Ureter (tissue), 1 donor: ENCODE measurements at places on chromosomes 5 and 9.
A peak's percentile ranks its signal among the peaks of the same experiment; 100 is the strongest.

DNA sequence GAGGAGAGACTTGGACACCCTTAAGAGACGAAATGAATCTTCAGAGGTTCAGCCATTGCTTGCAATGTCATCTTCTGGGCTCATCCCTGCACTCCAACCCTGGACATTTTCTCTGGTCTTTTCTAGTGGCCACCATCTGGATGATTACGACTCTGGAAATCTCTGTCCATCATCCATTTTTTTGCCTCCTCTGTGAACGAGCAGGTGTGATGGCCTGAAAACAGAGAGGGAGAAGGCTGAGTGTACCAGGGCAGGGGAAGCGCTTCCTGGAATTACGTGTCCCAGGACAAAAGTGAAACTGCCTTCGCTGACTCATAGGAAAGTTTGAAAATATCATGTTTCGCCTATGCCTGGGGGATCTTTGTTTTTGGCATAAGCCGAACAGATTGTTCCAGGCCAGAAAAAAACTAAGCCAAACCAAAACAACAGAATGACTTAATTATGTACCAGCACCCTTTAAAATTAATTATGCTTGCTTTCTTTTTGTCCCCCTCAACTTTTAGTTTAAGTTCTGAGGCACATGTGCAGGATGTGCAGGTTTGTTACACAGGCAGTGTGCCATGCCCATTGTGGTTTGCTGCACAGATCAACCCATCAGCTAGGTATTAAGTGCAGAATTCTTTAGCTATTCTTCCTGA lies 31.9 kb downstream of the ANKRD33B start:
- peak; percentile 72 for DNase-seq

DNA sequence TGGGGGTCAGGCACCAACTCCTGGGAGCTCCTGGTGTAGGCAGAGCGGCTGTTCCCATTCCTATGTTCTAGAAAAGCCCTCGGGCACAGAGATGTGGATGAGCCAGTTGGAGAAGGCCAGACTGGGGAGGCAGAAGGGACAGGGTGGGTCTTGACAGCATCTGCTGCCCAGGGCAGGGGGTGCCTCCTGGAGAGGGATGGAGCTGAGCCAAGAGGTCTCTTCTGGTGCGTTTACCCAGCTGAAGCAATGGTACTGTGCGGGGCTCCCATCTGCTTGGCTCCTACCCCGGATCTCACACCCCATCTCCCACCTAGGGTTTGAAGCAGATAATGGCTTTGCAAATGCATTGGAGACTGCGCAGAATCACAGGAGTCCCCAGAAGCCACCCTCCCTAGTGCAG lies 41.3 kb downstream of the SHB start:
- no peak for DNase-seq

DNA sequence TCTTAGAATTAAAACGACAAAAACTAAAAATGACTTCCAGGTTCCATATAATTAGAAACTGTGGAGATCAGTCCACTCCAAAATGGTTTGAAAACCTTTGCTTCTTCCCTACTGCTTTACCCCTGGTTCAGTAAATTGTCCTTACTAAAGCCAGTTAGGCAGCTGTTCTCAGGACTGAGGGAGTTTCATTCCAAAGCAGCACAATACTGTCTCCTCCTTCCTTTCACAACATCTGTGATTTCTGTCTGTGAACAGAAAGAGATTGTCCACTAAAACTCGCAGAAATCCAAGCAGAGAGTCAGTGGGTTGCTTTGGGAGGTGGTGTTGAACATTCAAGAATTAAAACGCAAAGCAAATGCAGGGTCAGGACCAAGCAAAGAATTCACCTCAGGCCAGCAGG lies 740.8 kb upstream of the ZNF608 start:
- DNase-seq: no peak

DNA sequence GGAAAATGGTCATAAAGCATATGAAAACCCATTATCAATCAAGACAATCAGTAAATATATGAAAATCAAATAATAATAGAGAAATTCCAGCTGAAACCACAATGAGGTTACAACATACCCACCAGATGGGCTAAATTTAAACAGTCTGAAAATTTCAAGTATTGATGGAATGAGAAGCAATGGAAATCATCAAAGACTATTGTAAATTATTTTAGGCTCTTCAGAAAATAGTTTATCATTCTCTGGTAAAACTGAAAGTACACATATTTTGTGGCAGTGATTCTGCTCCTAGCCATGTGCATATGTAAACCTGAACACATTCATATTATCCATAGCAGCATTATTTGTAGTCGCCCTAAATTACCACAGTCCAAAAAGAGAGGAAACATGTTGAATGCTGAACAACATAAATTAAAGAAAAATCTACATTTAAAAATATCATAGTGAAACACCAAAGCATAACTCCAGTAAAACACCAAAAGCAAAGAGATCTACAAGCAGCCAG lies 215.3 kb downstream of the PRELID2 start:
- no peak for DNase-seq

- DNase-seq: no peak
These were observed 135.8 kb downstream of the TLE4 start for GRCh38 chr9:79707589-79707988.

DNA sequence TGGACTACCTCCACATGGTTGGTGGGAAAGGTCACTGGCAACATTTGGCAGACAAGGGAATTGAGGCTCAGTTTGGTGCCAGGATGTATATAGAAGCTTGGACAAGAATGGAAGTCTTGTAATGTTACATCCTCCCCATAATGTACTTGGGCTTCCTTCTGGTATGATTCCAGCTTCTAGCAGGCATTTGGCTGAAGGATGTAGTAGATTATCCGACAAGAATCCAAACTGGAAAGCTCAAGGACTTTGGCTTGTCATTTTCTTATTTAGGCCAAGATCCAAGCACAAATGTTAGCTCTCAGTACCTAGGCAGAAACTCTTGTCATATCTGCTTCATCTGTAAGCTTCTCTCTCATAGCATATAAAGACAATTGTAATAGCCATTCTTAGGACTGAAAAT lies 209.1 kb downstream of the MAPKAP1 start:
- no peak for DNase-seq

- peak; percentile 82 for DNase-seq
These were observed at the start of gene GFPT2 for GRCh38 chr5:180353048-180353979. TSS of gene GFPT2 (minus strand) at chr5:180353336. CDS start at chr5:180353217, 119 bp downstream.

DNA sequence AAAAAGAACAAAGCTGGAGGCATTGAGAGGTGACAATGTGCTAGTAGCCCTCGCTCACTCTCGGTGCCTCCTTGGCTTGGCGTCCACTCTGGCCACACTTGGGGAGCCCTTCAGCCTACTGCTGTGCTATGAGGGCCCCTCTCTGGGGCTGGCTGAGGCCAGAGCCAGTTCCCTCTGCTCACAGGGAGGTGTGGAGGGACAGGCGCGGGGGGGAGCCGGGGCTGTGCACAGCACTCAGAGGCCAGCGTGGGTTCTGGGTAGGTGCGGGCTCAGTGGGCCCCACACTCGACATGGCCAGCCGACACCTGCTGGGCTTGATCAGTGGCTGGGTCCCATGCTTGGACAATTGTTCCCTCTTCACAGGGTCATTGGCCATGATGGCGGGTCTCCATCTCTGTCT lies 202.5 kb upstream of the GRAMD2B start:
- DNase-seq: no peak

GRCh38 chr9:83972286-83972685 lies 7.7 kb downstream of the HNRNPK start:
- no peak for DNase-seq

- no peak for DNase-seq
These were observed 41.4 kb downstream of the RGS3 start for GRCh38 chr9:113504725-113505590.

- no peak for DNase-seq
These were observed 31.3 kb downstream of the FGF1 start for GRCh38 chr5:142654578-142655058.

DNA sequence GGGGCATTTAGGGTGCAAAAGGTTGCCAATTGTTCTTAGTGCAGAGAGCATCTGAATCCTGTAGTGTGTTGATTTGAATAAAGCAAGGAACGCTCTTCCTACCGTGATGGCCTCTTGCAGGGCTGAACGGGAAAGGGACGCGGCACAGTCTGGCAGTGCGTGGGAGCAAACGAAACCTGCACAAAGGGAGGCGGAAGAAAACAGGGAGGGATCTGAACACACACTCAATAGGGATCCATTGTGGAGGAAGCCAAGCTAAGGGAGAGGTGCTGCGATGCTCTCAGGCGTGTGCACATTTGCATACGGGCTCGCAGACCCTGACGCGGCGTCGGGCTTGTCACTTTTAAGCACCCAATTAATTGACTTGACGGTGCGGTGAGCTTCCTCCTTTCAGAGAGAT lies 414.0 kb upstream of the IRX1 start:
- DNase-seq: no peak

GRCh38 chr5:14250084-14250695 lies 107.0 kb downstream of the TRIO start:
- no peak for DNase-seq

DNA sequence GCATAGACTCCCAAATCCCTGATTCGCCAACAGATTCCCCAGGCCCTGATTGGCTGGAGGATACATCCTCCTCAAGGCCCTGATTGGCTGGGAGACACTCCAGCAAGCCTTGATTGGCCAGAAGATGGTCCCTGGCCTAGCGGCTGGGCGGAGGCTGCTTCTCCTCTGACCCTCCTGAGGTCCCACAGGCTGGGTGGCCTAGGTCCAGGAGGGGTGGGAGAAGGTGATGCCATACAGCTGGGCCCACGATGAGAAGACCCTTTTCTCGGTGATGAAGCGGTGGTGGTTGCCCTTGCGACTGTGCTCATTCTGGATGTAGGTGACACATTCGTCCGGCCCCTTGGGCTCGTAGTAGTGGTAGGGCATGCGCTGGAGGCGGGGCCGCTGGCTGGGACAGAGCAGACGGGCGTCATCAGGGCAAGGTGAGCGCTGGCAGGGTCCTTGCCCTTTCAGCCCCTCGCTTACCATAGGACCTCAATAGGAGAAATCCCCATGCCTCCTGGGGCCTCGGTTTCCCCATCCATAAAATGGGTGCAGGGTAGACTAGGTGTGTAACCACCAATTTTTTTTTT lies 9.0 kb upstream of the AK1 start:
- no peak for DNase-seq

- no peak for DNase-seq
These were observed 36.4 kb upstream of the SLC6A19 start for GRCh38 chr5:1164696-1165630.

DNA sequence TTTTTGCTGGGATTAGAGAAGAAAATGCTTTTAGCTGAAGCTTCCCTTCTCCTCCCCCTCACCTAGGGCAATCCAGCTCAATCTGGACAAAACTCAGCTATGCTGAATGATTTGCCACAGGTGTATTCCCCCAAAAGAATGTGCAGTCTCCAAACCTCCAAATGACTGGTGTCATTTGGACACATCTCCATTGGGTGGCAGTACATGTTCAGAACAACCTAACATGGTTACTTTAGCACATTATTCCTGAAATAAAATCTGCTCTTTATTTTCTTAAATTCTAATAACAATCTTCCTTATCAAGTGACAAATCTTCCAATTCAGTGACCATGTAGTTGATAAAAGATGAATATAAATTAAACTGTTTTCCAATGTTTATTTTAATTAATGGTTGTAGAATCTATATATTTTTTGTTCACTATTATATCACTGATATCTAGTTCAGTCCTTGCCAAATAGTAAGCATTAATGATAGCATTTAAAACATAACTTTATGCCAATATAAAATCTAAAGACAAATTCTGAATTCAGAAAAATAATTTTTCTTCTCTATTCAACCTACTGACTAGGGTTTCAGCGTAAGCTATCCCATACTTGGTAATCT lies 61.3 kb upstream of the MOCS2 start:
- no peak for DNase-seq

- no peak for DNase-seq
These were observed 2051.0 kb downstream of the EFNA5 start for GRCh38 chr5:105619725-105620124.

DNA sequence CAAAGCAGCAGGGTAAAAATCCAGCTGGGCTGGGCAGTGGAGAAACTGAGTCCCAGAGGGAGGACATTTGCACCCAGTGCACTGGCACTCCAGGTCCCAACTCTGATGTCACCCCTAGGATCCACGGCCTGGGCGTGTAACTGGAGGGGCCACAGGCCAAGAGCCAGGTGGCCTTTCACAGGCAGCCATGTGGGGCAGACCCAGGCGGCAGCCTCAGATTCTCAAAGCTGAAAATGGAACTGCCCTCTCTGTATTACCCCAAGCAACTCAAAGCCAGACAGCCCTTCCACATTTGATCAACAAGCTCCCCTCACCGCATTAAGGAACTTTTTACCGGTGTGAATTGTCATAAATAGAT lies 46.7 kb downstream of the RASGEF1C start:
- no peak for DNase-seq

GRCh38 chr5:39419796-39420195 lies 5.0 kb downstream of the DAB2 start:
- no peak for DNase-seq

GRCh38 chr5:139707445-139708003 lies 59.4 kb downstream of the CXXC5 start:
- no peak for DNase-seq

DNA sequence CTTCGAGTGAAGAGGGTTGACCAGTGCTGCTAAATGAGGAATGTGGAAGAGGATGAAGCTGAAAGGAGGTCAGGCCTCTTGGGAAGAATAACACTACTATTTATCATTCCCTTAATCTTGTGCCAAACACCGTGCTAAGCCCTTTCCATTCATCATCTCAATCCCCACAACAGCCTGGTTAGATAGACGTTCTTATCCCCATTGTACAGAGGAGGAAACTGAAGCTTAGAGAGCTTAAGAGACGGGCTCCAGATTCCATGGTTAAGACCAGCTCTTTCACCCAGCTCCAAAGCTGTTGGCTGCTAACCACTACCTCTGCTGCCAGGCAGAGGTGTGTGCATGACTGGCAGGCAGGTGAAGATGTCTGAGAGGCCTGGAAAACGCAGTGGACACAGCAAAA lies 868 bp upstream of the EPB41L4B start:
- no peak for DNase-seq

DNA sequence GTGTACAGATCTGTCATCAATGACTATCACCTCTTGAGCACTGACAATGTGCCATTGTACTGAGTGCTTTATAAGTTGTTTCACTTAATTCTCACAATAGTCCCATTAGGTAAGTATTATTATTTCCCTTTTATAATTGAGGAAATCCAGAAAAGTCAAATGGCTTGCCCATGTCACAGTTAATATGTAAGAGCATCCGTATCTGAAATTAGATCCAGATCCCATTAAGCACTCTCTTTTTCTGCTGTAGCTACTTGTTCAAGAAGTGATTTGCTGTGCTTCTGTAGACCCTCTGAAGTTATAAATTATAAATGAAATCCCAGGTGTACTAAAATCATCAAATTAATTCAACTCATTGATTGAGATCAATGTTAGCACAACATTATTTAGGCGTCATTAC lies 94.7 kb downstream of the INIP start:
- no peak for DNase-seq
